Psoas muscle (tissue), 8 donors: ENCODE measurements at places on chromosomes 1 and 21.

- no peak for DNase-seq
These were observed 48.0 kb downstream of the MAB21L3 start for GRCh38 chr1:116159177-116159576.

GRCh38 chr1:219565921-219566320 is 47.0 kb downstream of the ZC3H11B start:
- DNase-seq = no peak

GRCh38 chr1:159282118-159282517 is 20.0 kb upstream of the FCER1A start:
- no peak for DNase-seq

- DNase-seq = no peak
These were observed 201.9 kb downstream of the PLPP3 start for GRCh38 chr1:56377431-56377830.

GRCh38 chr21:45492765-45493164 is 49.5 kb downstream of the SLC19A1 start:
- no peak for DNase-seq

GRCh38 chr1:84834419-84835064 is 58.5 kb downstream of the LPAR3 start:
- DNase-seq = no peak
